ENCODE measurements at places on chromosomes 2 and 18.

DNA sequence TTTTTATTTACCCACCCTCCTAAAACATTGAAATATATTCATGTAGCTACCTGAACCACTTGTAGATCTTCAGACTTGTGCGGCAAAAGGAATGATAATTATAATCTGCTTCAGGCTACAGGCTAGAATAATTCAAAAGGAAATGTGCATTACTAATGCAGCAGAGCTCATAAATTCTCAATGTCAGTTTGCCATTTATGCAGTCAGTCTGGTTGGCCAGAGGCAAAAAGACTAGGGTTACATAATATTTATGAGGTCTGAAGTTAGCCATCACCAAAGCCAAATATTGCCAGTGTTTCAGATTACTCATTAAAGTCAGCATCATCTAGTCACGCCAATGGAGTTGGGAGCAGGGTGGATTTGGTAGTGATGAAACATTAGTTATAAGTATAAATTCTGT lies 38.9 kb downstream of the METAP1D start:
- no peak for DNase-seq

GRCh38 chr18:56286775-56287325 lies 351.5 kb downstream of the TXNL1 start:
- DNase-seq: no peak

GRCh38 chr2:203802342-203803052 lies 65.1 kb upstream of the CTLA4 start:
- peak; percentile 76 for DNase-seq

DNA sequence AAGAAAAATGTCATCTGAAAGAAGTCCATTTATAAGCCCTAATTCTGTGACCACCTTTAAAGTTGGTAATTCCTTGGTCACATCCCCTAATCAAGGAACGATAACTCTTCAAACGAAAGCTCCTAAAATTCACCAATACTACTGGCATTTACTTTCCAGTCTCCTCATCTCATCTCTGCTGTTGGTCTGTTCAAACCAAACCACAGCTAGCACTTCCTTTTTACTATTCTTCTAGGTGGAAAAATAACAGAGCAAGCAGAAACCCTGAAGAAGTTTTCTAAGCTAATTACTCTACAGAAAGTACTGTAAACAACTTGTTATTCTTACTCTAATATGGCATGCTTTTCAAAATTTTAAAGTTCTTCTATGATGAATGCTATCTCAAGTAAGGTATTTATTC lies 21.6 kb downstream of the TIA1 start:
- DNase-seq: no peak

GRCh38 chr2:102111823-102112222 lies 30.7 kb upstream of the IL1R1 start:
- DNase-seq: no peak

DNA sequence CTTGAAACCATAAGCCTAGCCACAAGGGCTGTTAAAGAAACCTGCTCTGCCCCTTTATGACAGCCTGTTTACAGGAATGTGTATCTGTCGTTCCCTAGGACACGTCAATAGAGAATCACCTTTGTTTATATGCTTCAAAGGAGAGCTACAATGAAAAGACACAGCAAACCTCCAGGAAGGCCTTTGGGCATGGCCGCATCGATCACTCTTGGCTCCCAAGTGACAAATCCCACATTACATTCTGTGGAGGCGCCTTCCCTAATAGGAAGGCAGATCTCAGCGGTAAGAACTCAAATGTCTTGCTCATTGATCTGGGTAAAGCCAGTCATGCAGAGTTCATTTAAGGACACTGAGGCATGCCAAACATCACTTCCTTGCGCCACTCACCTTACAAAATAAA lies 26.5 kb downstream of the KIAA2012 start:
- no peak for DNase-seq

DNA sequence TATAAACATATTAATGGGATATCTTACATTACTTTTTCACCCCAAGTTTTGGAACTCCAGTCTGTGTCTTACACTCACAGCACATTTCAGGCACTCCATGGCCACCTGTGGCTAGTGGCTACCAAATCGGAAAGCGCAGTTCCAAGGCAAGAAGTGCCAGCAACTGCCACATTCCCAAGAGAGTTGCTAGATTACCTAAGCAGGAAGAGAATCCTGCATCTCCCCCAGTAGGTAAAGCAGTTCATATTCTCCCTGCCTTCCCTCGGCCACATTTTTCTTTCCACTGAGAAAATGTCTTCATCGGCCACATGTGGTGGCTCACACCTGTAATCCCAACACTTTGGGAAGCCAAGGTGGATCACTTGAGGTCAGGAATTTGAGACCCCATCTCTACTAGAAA lies 62.8 kb downstream of the MEX3C start:
- no peak for DNase-seq

DNA sequence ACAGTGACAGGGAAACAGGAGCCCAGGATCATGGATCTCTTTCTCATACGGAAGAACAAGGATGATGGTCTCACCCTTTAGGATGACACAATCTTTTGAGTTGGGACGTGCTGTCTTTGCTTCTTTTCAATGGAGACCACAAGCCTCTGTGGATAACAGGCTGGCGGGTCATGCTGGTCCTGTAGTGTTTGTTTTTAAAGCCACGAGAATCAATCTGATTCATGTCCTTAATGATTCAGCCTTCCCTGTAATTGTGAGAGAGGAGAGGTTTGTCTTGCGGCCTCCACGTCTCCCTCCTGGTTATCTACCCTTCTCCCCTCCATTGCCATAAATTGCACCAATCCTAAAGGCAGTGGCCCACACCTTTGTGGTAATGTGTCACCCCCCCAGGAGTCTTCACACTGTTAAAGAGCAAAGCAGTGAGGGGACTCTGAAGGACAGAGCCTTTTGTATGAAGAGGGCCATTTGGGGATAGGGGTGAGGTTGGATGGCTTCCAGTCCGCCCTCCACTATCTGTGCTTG lies 87.7 kb upstream of the TGFA start:
- no peak for DNase-seq

GRCh38 chr2:241608881-241609280 lies 28.1 kb downstream of the THAP4 start:
- DNase-seq: no peak

GRCh38 chr18:22524783-22525182 lies 107.1 kb upstream of the CTAGE1 start:
- no peak for DNase-seq

GRCh38 chr2:99489063-99489760 lies 605 bp downstream of the REV1 start:
- peak; percentile 66 for DNase-seq

DNA sequence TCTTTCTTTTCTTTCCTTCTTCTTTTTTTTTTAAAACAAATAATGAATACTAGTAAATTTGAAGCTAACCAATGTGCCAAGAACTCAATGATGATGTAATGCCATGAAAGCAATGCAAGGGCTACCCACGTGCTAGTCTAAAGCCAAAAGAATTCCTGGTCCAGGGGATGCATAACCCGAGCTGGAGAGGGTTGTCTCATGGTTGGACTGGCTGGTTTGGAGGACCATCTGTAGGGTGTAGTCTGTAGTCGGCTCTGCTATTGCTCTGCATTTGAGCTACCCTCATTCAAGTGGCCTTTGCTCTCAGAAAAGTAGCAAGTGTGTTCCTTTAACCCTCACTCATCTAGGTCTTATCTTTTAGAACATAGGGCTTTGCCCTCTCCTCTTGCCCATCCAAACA lies 469.6 kb upstream of the CELF4 start:
- DNase-seq: no peak

- DNase-seq: no peak
Observed at GRCh38 chr2:181051861-181052522, 71.6 kb downstream of the UBE2E3 start.

DNA sequence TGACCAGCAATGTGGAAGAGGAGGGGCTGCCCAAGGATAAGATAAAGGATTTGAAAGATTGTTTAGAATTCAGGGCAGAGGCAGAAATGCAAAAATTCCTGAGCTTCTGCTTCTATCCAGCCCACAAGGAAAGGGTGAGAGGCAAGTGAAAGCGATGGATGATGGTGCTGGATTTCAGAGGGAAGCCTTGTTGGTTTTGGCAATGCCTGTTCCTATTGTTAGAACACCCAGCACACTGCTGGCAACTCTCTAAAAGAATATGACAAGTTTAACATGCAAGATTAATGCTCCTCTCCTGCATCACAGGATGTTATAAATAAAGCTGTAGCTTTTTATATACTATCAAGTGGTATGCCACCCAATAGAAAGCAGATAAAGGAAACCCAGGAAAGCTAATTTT lies 92.6 kb downstream of the ZNF385B start:
- no peak for DNase-seq

DNA sequence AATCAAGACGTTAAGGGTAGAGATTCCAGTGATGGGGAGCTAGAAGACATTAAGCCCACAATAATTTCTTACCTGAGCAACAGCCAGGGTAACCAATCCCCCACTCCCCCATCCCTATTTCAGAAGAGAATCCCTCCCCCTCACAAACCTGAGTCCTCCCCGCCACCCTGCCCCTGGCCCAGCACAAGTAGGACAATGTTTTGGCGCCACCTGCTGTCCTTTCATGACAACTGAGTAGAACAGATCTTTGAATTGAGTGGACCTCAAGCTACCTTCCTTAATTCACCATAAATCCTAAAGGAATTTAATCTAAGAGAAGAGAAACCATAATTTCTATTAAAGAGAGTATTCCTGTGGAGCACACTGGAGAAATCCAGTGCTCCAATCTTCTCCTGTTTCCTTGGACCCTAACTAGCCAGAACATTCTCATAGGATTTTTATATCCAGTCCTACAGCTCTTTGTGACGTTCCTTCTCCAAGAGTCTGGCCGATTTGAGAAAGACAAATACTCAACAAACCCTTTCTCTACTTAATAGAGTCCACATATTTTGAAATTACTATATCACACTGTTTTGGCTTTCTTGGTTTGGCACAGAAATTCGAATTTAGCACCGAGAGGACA lies 41.1 kb downstream of the NHEJ1 start:
- peak; percentile 82 for DNase-seq

GRCh38 chr2:218290316-218291261 lies 1.7 kb downstream of the TMBIM1 start:
- no peak for DNase-seq

Measured in activated CD8-positive, alpha-beta memory T cell treated with anti-CD3 and anti-CD28 coated beads for 24 hours (primary cell).